ENCODE measurements at places on chromosomes 2 and 18.

DNA sequence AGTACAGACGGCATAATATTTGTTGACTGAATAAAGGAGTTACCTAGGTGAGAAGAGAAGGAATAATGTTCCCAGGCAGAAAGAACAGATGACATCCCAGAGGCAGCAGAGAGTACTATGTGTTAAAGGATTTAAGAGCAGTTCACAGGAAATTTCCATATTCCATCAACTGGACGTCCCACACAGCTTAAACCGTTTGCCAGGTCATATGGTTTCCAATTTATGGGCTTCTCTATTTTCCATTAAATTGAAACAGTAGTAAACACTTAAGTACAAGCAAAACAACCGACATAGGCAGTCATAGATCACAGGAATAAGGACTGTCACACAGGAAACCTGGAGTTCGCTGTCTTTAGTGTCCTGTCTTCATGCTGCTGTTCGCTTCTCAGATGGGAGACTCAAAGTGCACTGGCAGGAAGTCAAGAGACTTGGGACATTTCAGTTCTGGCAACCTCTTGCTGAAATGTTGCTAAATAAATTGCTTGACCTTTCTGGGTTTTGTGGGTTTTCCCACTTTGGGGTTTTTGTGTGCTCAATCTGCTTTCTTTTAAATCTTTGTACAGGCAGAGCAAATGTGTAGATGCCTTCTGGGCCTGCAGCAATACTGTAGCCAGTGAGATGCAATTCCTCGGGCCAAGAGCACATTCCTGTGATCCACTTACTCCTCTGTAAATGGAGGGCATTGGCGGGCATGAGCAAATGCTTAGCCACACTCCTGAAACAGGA lies 5.8 kb upstream of the PIEZO2 start:
- no peak for DNase-seq

- DNase-seq: no peak
Measured at GRCh38 chr2:156908825-156909224, 348.7 kb upstream of the GALNT5 start.

DNA sequence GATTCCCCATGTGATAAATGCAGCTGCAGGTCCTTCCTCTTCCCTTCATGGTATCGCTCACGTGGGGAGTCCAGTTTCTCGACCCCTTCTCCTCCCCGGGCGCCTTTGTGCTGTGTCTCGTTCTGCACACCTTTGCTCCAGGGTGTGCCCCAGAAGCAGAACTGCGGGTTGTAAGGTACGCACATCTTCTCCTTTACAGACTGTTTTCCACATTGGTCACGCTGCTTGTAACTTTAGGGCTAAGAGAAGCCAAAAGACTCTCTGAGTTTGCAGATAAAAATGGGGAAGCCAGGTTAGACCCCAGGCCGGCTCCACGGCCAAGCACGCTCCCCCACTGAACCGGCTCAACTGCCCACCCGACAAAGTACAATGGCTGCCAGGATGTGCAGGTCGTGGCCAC lies 45.9 kb upstream of the TFCP2L1 start:
- DNase-seq: no peak

- DNase-seq: no peak
Measured at GRCh38 chr2:20355131-20355530, 4.5 kb upstream of the PUM2 start.

- DNase-seq: peak; percentile 65
Measured at GRCh38 chr18:70464343-70465114, 175.7 kb downstream of the SOCS6 start.

DNA sequence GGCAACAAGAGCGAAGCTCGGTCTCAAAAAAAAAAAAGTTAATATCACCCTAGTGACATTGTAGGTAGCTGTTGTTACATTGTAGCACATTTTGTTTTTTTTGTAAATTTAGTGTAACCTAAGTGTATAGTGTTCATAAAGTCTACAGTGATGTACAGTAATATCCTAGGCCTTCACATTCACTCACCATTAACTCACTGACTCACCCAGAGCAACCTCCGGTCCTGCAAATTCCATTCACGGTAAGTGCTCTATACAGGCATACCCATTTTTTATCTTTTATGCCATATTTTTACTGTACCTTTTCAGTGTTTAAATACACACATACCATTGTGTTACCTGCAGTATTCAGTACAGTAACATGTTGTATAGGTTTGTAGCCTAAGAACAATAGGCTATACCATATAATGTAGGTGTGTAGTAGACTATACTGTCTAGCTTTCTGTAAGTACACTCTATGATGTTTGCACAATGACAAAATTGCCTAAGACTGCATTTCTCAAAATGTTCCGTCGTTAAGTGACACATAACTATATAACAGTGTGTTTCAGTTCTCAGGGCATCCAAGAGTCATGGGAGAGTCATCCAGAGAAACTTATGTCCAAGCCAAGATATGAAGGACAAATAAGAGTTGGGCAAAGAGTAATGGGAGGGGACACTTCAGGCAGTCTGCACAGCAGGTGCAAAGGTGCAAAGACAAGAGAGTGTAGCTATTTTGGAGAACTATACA lies 68.4 kb downstream of the TANK start:
- no peak for DNase-seq

All from heart right ventricle (tissue), 16 donors.